A549 treated with RU486 at 1 μM for 4 hours (cell line): ENCODE measurements at places on chromosomes 13 and 19. TPM values are rescaled to one million over a fixed set of nuclear protein-coding genes. Genes with fewer than 3 reads are reported as not detected.

ZNF726 gene
- 0.27 to 0.98 TPM (median 0.70 TPM) in 5 replicates for total RNA-seq

ZNF534 gene
- total RNA-seq = not detected in 5 replicates

PINLYP gene
- 0.22 to 0.74 TPM (median 0.29 TPM) in 4 of 5 replicates, not detected in the other for total RNA-seq

POMP gene
- total RNA-seq = 69.6 to 128 TPM (median 111 TPM) in 5 replicates

IFNL1 gene
- total RNA-seq = 0.23 to 0.28 TPM in 2 of 5 replicates, not detected in the others
